CD4-positive, alpha-beta T cell treated with Interleukin-17A for 4 hours (primary cell): ENCODE measurements at places on chromosomes 3 and 15.

- DNase-seq: no peak
Measured at GRCh38 chr3:121736112-121736511, 13.4 kb downstream of the GOLGB1 start.

DNA sequence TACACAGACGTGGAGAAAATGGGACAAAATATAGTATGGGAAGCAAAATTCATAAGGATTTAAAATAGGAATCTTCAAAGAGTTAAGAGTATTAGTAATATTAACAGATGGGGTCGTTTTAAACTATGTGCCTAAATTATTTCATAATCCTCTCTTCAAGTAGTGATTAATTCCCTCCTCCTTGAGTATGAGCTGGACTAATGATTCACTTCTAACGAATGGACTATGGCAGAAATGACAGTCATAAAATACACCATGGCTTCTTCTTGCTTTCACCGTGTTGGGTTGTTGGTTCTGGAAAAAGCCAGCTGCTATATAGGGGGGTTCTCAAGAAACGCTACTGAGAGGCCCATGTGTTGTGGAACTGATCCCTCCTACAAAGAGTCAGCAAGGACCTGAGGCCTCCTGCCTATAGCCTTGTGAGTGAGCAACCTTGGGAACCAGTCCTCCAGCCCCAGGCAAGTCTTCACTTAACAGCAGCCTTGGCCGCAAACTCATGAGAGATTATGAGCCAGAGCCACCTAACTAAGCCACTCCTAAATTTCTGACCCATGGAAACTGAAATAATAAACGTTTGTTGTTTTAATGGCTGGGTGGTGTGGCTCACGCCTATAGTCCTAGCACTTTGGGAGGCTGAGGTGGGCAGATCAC is 64.8 kb upstream of the ABHD2 start:
- no peak for DNase-seq

GRCh38 chr3:65342084-65342683 is 654.4 kb upstream of the ADAMTS9 start:
- DNase-seq: no peak

DNA sequence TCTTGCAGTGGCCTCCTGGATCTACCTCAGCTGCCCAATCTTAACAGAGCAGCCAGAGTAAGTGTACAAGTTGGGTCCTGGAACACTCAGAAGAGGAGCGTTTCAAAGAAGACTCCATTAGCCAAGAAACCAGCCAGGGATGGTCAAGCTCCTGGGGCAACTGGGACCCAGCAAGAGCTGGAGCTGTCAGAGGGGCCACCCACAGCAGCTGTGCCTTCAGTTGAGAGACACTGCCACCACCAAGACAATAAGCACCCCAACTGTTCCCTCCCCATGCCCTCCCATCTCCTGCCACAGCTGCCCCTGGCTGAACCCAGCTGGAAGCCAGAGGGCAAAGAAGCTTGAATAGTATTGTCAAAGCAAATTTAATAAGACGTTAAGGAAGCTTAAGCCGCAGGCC is 110.6 kb upstream of the TLE3 start:
- DNase-seq: no peak

DNA sequence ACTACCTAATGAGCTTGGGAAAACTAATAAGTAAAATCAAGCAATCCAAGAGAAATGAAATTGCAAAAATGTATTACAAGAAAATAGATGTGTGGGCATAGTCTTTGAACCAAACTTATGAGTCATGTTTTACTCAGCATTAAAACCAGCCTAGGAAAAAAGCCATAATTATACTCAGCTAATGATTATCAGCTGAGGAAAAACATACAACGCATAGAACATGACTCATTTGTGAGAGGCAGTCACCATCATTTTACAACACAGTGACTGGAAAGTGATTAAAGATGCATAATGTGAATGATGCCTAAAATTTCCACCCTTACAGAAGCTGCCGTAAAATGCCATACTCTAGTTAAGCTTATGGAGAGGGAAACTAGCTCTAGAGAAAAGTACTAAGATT is 238.0 kb upstream of the EOMES start:
- no peak for DNase-seq
